ENCODE measurements at places on chromosomes 1 and 21.

- DNase-seq: no peak
Measured at GRCh38 chr1:36771660-36772284, 262.5 kb downstream of the GRIK3 start.

DNA sequence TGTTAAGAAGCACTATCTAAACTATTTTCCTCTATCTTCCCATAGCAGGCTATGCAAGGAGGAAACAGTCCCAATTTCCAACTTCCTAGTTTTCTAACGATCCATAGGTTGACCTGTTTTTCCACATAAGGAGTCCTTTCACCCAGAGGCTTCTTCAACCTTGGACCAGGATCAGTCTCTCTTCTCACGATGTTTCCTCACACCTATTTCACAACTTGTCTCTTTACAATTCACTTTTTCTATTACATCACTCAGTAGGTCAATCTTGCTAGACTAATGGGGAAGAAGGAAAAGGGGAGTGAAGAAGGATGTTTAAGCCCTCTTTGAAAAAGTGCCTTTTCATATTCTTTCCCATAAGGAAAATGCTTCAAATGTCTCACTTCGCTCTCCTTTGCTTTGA lies 15.9 kb downstream of the PALMD start:
- no peak for DNase-seq

DNA sequence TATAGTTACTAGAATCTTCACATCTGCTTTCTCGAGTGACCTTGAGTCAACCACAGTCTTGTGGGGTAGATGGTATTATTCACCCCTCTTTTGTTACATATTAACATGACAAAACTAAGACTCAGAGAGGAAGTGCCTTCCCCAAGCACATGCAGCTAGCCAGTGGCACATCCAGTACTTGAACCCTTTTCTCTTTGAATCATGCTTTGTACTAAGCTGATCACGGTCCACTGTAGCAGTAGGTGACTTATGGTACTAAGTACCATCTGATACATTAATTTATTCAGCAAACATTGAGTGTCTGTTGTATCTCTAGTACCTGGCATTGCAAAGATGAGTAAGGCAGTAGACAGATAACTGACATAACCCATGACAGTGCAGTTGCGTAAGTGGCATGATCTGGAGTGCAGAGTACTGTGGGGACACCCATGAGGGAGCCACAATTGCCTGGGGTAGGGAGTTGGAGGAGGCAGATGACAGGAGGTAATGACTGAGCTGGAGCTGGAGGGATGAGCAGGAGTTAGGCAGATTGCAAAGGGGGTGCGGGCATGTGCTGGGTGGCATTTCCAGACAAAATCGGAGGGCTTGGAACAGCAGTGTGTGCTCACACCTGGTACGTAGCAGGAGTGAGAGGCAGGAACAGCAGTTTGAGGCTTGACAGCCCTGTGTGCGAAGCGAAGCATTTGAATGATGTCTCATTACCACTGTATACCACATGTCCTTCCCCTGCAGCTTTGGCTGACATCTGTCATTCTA lies 29.8 kb downstream of the UCK2 start:
- DNase-seq: no peak

DNA sequence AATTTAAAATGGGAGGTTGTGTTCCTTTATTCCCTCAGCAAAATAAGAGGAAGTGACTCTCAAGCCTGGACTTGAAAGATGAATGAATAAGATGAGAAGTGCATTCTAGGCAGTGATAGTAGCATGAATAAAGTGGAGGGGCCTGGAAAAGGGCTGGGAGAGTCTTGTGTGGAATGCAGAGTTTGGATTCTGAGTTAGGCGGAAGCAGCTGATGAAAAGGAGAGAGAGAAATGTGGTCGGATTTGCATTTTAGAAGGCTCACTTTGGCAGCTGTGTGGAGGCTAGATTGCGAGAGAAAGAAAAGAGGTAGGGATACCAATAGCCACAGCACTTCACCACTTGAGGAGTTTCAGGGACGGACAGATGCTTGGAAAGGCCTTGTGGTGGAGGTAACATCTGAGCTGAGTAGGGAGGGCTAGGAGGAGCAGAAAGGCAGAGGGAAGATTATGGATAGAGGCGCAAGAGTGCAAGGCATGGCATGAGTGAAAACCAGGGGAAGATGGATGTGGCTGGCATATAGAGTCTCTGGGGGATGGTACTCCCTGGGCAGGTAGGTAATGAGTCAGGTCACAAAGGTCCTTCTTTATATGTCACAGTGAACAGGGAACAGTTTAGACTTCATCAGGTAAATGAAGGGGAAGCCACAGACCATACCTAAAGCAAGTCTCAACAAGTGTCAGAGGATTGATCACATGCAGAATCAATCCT lies 59.6 kb downstream of the ST3GAL3 start:
- DNase-seq: no peak

- no peak for DNase-seq
Measured at GRCh38 chr1:114369930-114370329, 141.1 kb downstream of the TRIM33 start.

- DNase-seq: no peak
Measured at GRCh38 chr1:183936009-183936408, 101.5 kb downstream of the COLGALT2 start.

GRCh38 chr1:31799895-31800673 lies 15.7 kb downstream of the SPOCD1 start:
- DNase-seq: no peak

- DNase-seq: no peak
Measured at GRCh38 chr1:61708953-61709907, 15.7 kb downstream of the TM2D1 start.

GRCh38 chr1:23528250-23528978 lies 2.6 kb downstream of the E2F2 start:
- peak; percentile 77 for DNase-seq

DNA sequence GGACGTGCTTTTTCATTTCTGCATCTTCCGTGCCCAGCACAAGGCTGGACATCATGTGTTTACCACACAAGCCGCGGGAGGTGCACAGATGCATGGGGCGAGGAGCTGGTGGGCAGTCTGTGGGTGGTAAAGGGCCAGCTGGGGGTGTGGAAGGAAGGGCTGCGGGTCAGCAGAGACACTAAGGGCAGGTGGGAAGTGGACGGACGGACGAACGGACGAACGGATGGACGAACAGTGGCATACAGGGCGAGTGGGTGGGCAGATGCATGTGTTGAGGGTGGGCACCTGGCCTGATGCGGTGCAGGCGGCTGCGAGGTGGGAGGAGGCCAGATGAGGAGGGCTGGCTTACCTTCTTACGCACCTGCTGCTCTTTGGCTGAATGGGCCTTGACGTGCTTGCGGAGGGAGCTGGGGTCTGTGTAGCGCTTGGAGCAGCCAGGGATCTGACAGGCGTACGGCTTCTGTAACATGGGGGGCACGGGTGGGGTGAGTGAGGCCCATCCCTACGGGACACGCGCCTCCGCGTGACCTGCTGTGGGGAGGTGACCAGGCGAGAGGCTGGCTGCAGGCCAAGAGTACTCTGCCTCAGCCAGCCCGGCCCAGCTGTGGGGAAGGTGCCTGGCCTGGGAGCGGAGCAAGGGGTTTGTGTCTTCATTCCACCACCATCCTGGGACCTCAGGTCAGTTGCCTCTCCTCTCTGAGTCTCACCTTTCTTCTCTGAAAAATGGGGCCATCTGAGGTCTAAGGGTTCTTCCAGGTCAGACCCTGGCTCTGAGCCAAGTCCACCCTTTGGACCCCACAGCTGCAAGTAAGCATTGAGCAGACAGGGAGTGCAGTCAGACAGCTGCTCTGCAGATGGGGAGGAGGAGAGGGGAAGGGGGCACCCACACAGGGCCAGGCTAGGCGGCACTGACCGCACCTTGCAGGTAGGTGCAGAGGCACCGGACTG lies 65.5 kb downstream of the DMRTB1 start:
- no peak for DNase-seq

GRCh38 chr1:173568483-173568882 lies 34.4 kb downstream of the SLC9C2 start:
- DNase-seq: no peak

DNA sequence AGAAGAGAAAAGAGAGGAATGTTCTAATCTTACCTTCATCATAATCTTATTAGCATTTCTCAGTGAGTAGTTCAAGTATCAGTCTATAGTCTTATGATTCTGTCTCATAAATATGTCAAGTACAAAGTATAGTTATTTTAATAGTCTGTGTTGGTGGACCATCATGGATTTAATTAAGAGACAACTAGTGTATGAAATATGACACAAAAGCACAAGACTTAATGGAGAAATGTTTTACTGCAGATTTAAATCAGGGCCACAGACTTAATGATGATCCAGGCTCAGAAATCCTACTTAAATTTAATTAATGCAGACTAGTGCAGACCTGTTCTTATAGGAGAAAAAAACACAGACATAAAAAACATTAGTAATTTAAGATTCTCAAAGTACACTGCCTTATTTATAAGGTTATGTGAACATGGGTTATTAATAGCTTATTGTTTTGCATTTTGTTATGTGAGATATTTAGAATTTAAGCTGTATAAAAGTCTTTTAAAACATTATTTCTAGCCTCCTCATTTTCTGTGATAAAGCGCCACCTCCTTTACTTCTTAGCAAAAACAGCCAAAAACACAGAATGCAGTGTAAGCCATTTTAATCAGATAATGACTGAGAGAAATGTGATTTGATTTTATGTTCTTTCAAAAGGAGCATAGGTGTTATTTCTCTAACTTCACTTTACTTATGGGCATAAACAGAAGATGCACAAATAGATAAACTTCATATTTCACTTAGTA lies 255.0 kb upstream of the SNX7 start:
- no peak for DNase-seq

- no peak for DNase-seq
Measured at GRCh38 chr21:34132926-34133325, 59.5 kb downstream of the MRPS6 start.

DNA sequence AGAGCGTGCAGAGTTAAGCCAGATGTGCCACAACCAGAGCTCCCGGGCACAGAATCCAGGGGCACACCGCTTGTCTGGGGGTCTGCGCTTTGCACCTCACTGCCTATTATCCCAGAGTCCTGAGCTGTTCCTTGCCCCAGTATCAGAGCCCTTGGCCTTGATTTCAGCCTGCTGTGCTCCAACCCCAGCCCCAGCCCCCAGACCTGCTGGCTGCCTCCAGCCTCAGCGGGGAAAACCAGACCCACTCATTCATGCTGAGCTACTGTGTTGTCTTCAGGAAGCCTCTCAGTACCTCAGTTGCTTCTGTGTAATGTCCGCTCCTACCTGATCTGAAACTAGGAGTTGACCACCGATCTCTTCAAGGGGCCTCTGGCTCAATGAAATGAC lies 1.1 kb downstream of the IKBKE start:
- DNase-seq: no peak

GRCh38 chr1:96872757-96873156 lies 151.2 kb downstream of the PTBP2 start:
- no peak for DNase-seq

- no peak for DNase-seq
Measured at GRCh38 chr1:218809625-218810024, 364.1 kb upstream of the LYPLAL1 start.

DNA sequence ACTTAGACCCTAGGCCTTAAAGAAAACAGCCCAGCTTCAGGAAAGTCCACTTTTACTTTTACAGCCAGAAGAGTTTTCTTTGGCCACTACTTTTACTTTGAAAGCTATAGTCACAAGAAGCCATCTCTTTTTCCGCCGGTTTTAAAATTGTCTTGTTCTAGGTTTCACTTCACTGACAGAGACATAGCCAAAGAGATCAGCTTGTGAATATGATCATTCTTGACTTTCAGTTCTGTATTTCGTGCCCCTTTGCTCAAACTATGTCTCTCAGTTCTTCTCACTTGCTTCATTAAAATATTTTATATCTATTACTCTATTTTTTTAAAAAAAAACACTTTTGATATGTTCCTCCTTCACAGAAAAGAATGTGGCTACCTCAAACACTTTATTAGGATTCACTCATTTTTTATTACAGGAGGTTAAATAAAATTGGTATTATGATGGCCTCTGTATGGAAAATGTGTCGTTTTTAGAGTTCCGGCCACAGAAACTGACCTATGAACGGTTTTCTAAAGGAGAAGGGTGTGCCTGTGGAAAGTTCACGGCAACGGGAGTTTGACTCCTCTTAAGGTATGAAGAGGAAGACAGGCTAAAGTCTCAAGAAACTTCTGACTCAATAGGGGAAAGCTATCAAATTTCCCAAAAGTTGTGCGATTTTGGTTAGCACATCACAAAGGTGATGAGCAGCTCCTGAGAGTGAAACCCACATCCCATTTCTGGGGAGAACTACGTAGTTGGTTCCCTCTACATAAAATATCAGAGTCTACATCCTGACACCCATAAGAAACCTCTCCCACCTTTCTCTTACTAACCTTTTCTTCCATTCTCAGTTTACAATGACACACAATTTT lies 1.2 kb downstream of the MCOLN2 start:
- peak; percentile 20 for DNase-seq

DNA sequence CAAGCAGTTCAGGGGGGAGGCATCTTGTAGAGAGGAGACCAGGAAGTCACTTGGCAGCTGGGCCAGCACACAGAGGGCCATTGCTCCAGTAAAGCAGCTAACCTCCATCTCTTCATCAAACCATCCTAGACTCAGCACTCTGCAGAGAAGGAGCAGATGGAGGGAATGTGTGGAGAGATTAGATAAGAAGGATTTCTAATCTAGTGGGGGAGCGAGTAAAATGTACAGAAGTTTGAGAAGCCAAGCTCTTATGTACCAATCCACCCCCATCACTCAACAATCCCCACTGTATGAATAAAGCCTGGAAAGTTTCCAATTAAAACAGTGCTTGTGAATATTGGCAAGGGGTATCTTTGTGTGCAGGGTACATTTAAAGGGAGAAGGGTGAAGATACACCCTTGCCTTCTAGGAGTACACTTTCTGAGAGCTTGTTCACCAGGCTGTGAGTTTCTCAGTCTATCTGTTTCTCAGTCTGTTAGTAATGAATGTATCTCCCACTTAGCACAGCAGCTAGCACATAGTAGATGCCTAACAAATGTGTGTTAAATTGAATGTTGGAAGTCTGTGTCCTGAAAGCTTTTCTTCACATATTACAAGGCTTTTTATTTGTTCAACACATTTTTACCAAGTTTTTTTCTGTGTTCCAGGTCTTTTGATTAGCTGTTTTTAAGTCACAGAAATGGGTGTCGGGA lies 142.7 kb upstream of the UBE2U start:
- no peak for DNase-seq

- DNase-seq: no peak
Measured at GRCh38 chr1:151680826-151681225, 35.8 kb downstream of the CELF3 start.

- no peak for DNase-seq
Measured at GRCh38 chr1:117681093-117681900, 75.4 kb downstream of the TENT5C start.

- DNase-seq: no peak
Measured at GRCh38 chr1:24553931-24554330, 2.0 kb upstream of the NCMAP start.

DNA sequence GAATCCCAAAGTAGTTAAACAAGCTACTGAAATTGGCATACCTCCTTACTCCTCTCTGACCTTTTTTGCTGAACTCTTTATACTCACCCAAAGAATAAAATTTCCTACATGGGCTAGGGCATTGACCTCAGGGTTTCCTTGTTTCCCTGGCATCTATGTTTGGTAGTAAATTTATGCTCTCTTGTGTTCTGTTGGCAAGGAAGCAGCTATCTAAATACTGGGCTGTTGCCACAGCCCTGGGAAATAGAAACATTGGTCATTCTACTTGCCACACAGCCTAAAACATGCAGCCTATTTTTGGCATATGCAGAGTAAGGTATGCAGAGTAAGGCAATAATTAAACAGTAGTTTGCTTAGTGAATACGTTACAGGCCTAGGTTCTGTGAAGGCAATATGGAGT lies 351.4 kb downstream of the HLX start:
- no peak for DNase-seq

Data from central memory CD4-positive, alpha-beta T cell (primary cell).